Nephron progenitor cell (in vitro differentiated cells): ENCODE measurements at places on chromosomes 6 and 20.

DNA sequence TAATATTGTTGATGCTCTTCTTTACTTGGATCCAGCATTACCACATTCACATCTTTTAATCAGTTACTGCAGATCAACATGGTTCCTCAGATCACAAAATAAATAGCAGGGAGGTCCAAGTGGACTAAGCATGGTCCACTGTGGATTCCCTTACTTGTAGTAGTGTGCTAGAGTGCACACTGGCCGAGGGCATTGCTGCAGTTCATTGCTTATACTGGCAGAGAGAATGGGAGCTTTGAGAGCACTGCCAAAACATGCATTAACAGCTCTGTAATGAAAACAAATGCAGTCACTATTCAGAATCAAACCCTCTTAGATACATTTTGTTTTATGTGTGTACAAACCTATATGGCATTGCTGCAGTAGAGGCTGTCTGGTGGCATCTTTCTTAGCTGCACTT lies 471.5 kb downstream of the CD109 start:
- DNase-seq = no peak

GRCh38 chr20:45179166-45179565 lies 4.5 kb downstream of the PI3 start:
- DNase-seq = no peak

GRCh38 chr6:150048099-150048498 lies 20.8 kb downstream of the ULBP3 start:
- no peak for DNase-seq

GRCh38 chr6:117018771-117019170 lies 141.7 kb downstream of the RFX6 start:
- no peak for DNase-seq

- no peak for DNase-seq
These were observed 119.4 kb upstream of the TSHZ2 start for GRCh38 chr20:52852714-52853113.

- peak; percentile 78 for DNase-seq
These were observed at the start of gene ECT2L for GRCh38 chr6:138795809-138796603. TSS of gene ECT2L (plus strand) at chr6:138796087. CDS start at chr6:138813275, 17,188 bp downstream.

DNA sequence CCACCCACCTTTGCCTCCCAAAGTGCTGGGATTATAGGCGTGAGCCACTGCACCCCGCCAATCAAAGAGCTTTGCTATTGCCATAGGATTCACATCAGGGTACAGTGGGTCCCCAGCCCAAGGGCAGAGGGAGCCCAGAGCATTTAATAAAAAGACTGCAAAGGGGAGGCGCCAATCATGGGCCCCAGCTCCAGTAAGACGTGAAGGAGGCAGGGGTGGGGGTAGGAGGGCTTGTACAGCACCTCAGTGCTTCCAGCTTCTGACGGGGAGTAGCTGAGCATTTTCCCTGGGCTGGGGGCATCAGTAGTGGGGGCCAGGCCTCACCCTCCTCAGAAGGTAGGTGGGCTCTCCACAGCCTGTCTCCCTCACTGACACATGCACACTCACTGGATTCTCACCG lies 1.5 kb downstream of the ADA start:
- DNase-seq = no peak

DNA sequence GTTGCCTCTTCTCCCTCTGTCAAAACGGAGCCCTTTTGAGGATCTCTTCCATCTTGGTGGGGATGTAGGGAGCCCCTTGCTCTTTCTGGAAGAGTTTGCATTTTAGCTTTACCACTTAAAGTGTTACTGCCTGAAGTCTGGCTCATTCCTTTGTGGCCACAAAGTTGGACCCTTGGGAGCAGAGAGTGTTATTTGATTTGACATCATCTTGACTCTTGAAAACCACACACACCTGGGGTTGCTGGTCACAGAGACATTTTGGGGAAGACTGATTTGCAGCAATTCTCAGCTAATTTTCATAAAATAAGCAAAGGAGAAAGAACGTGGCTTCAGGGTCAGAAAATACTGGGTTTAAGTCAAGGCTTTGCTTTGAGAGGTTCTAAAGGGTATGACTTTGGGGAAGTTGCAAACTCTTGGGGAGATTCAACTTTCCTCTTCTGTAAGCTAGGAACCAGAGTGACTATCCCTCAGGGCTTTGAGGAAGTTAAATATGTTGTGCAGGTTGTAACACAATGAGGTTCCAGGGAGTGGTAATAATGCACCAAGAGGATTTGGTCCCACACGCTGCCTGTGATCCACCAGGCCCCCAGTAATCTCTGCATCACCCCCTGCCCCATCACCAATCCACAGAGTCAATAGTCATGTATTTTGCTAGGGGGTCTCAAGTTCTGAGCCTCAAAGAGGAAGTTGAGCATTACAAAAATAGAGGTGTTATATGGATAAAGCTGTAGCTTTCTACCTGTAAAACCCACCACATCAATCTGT lies 141.6 kb upstream of the SLC24A3 start:
- no peak for DNase-seq

GRCh38 chr20:19370076-19371075 lies 157.9 kb downstream of the SLC24A3 start:
- DNase-seq = no peak

- no peak for DNase-seq
These were observed 55.1 kb upstream of the LAMA2 start for GRCh38 chr6:128827675-128828464.

GRCh38 chr6:137512757-137513605 lies 18.8 kb upstream of the OLIG3 start:
- peak; percentile 24 for DNase-seq

GRCh38 chr6:119459207-119459974 lies 109.8 kb upstream of the MAN1A1 start:
- DNase-seq = no peak

GRCh38 chr6:132418235-132418965 lies 17.1 kb upstream of the MOXD1 start:
- no peak for DNase-seq

DNA sequence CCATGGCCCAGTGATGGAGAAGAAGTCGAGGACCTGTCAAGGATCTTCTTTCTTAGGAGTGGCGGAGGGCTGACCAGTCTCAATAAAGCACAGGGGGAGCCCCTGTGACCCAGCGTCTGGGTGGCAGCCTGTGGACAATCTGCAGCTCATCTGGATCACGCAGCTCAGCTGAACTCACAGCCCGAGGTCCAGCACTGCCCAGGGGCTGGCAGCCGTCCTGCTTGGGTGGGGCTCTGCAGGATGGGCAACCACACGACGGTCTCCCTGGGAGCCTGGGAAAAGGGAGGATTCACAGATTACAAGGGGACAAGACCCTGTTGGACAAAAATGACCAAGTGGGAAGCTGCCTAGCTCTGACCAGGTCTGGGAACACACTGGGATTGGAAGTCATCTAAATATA lies 110.8 kb downstream of the MYLK4 start:
- DNase-seq = no peak

GRCh38 chr6:24768361-24768760 lies 6.4 kb upstream of the GMNN start:
- DNase-seq = no peak

DNA sequence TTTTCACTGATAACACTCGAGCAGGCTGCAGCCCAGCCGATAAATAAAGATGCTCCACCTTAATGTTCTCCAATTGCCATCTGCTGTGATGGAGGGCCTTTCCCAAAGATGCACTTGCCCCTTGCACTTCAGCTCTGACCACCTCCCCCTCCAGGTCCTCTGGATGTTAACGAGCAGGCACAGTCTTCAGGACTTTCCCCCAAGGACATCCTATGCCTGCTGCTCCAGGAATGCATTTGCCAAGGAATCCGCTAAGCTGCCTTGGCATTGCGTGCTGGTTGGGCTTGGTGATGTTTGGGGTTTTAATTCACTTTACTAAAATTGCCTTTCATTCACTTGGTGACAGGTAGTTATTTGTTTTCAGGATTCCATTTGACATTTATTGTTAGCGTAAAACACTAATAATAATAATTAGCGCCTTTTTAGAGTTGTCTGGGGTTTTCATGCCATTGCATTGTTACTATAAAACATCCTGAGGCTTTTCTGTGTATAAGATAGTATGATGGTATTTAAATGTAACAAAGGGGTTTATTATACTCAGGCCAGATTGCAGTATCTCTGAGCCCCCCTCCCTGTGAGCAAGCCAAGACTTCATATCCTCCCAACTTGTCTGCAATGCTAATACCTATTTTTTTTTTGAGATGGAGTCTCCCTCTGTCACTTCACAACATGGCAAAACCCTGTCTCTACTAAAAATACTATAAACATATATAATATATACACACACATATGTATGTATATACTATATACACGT lies 66.7 kb upstream of the TSHZ2 start:
- no peak for DNase-seq

DNA sequence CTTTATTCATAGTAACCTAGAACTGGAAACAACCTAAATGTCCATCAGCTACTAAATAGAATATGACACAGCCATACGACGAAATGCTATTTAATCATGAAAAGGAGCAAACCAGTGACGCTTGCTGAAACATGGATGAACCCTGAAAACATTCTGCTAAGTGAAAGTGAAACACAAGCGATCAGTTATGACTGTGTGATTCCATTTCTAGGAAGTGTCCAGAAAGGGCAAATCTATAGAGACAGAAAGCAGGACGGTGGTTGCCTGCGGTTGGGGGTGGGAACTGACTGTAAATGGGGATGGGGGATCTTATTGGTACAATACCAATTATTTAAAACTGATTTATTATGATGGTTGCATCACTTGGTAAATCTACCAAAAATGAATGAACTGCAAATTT lies 126.8 kb downstream of the IPCEF1 start:
- no peak for DNase-seq

DNA sequence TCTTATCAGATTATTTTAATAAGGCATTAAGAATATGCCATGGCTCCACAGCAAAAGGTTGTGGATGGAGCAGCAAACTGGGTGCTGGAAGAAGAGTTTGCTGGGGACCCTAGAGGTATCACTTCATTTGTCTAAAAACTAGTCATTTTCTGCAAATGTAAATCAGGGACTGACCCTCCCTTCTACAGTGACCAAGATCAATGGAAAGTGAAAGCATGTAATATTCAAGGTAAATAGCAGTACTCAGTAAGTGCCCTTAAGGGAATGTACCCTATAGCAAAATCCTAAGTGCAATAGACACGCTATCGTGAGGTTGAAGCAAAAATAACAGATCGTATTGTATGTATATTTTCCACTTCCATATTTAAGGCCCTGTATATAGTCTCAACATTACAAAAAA lies 38.7 kb downstream of the TRDN start:
- DNase-seq = no peak

DNA sequence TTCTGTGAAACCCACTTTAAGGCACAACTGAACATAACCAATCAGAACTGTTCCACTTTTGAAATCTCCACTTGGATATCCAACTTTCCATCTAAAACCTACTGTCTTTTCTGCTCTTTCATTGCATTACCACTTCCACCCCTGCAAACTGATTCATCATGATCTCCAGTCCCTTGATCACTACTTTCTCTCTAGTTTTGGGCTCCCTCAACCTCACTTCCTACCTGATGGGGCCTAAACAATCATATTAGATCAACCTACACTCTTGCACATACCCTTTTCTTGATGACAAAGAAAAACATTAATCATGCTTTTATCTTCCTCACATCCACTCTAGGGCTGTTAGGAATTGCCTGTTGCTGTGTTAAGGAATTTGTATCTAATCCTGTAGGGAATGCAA lies 137.6 kb downstream of the PDSS2 start:
- DNase-seq = no peak

DNA sequence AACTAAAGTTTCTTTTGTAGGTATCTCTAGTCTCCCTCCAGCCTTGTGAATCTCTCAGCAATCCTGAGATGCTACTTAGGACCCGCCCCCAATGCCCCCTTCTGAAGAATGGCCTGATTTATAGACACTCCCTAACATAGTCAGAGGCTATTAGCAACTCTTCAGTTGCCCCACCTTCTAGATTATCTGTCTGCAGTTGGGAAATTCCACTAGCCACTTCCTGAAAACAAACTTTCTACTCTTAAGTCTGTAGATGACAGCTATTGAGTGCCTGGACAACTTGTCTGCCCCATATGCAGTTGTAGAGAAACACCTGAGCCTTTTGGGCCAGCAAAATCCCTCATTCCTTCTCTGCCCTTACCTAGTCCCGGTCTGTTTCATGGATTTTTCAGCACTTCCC lies 188.2 kb upstream of the PREP start:
- no peak for DNase-seq

DNA sequence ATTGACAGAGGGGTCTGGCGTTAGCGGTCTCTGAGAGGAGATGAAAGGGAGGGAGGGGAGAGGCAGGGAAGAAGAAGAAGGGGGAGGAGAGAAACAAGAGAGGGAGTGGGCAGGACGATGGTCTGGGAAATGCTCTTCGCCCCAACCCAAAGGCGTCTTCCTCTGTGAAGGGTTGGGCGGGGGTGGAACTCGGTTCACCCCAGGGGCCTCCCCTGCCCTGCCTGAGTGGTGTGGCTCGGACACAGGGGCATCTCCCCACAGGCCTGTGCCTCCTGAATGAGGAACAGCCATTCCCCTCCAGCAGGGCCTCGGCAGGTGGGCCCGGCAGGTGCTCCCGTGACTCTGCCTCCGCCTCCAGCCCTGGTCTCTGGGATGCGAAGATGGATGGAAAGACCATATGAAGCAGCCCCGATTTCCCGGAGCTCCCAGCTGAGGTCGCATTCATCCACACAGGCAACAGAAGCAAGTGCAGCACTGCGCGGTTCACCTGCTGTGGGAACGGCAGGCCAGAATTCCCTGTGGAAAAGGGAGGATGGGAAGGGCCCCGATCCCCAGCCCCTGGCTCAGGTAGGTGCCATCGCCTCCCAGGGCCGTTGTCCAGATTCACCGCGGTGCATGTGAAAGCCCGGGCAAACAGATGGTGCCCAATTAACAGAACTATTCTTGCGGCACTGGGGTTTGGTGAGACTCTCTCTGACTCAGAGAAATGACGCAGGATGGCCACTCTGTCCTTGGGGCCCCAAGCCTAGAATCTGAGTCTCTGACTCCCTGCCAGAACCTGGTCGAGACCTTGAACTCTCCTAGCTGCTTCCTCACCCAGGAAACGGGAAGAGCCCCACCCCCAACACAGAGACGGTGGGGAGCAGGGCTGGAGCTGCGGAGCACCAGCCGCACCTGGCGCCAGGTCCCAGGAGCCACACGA lies 29.4 kb upstream of the RPS6KA2 start:
- no peak for DNase-seq

DNA sequence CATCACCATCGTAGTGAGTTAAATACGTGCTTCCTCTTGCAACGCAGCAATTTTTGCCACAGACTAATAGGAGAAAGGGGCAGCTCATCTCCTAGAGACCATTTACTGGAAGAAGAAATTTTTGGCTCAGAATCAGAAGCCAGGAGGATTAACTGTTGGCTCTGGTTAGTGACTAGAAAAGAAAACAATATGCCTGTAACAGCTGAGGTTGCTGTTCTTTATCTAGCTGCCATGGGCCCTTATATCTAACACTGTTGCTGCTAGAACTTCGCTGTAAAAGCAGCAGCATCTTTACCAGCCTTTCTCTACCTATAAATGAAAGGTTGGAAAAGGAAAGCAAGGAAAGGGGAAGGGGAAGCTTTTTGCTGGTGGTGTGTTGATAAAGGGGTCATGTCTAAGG lies 65.9 kb downstream of the FAM135A start:
- DNase-seq = no peak

- DNase-seq = no peak
These were observed 3.0 kb upstream of the GUCA1B start for GRCh38 chr6:42197555-42198362.
